ENCODE measurements at places on chromosomes 12 and 14. TPM values are rescaled to one million over a fixed set of nuclear protein-coding genes. Genes with fewer than 3 reads are reported as not detected.

SLC17A8 gene
- total RNA-seq, result not detected

TMPRSS12 gene
- total RNA-seq, result not detected

KIF5A gene
- 1.3 TPM for total RNA-seq

CLEC2A gene
- not detected for total RNA-seq

SYT1 gene
- total RNA-seq, result 3.9 TPM

TCP11L2 gene
- 30.0 TPM for total RNA-seq

PTGDR gene
- total RNA-seq, result 0.32 TPM

PDZRN4 gene
- not detected for total RNA-seq

RFX4 gene
- not detected for total RNA-seq

FOXN4 gene
- total RNA-seq, result not detected

ATP23 gene
- 7.1 TPM for total RNA-seq

AHNAK2 gene
- 32.4 TPM for total RNA-seq

LARP4 gene
- 57.9 TPM for total RNA-seq

ANKRD33 gene
- total RNA-seq, result not detected

TMEM260 gene
- total RNA-seq, result 19.9 TPM

USP15 gene
- total RNA-seq, result 51.2 TPM

NRL gene
- total RNA-seq, result 1.3 TPM

RPGRIP1 gene
- total RNA-seq, result not detected

CDH24 gene
- 6.4 TPM for total RNA-seq

C12orf54 gene
- total RNA-seq, result not detected

SCARB1 gene
- total RNA-seq, result 28.5 TPM

TAS2R9 gene
- not detected for total RNA-seq

MMP19 gene
- total RNA-seq, result 9.7 TPM

NFE2 gene
- 0.43 TPM for total RNA-seq

TAS2R7 gene
- total RNA-seq, result not detected

PIANP gene
- total RNA-seq, result not detected

SIX1 gene
- total RNA-seq, result under 0.01 TPM

TAPBPL gene
- 7.3 TPM for total RNA-seq

KERA gene
- total RNA-seq, result not detected

GPRC5A gene
- 25.8 TPM for total RNA-seq

MPHOSPH9 gene
- 61.3 TPM for total RNA-seq

CCNT1 gene
- total RNA-seq, result 46.6 TPM

DCP1B gene
- 17.7 TPM for total RNA-seq

PIGH gene
- 17.7 TPM for total RNA-seq

NFYB gene
- total RNA-seq, result 28.5 TPM

C14orf39 gene
- not detected for total RNA-seq

PPP4R4 gene
- total RNA-seq, result under 0.01 TPM

RND1 gene
- total RNA-seq, result not detected

CD9 gene
- total RNA-seq, result 120 TPM

TGM1 gene
- 2.2 TPM for total RNA-seq

GLT1D1 gene
- not detected for total RNA-seq

Data from fibroblast of villous mesenchyme (primary cell).